ENCODE measurements at places on chromosomes 16 and 17.
A peak's percentile ranks its signal among the peaks of the same experiment; 100 is the strongest.

GRCh38 chr17:77861981-77862645 lies 96.4 kb upstream of the TNRC6C start:
- ATAC-seq = no peak

DNA sequence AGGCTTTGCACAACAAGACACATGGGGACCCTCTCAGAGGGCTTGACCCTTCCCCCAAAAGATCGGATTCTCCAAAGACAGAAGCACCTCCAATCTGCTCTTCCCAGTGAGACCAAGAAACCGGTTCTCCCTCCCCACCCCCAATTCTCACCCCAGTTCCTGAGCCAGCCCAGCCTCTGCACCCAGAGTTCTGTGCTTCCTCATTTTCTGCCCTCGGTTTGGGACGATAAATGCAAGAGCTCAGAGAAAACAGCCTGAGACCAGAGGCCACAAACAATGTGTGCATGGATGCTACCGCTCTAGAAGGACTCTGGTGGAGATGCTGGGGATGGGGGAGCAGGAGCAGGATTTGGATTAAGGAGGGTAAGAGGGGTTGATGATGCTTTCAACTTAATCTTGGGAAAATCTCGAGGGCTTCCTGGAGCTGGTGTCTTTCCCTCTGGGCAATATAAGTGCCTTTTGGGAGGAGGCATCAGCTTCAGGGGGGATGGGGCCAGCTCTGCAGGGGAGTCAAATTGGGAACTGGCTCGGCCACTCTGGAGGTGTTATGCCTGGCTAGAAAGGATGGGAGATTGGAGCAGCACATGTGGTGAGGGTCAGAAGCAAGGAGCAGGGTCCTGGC lies 6.0 kb downstream of the KRT15 start:
- no peak for ATAC-seq

DNA sequence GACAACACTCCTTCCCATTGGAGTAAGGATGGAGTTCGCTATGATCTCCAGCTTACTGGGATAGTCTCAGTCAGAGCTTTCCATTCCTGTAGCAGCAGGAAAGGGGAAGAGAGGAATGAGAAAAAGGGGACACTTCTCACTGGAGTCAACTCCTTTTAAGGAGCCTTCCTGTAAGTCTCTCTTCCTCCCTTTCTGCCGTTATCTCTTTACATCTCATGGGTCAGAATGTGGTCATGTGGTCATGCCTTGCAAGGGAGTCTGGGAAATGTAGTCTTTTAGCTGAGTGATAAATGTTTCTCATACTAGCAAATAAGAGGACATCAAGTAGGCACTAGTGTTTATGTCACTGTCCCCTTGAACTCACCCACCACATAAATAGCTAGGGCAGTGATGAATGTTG lies 227.3 kb downstream of the HAPSTR1 start:
- no peak for ATAC-seq

- no peak for ATAC-seq
Observed at GRCh38 chr16:82846806-82847205, 220.0 kb downstream of the CDH13 start.

- no peak for ATAC-seq
Observed at GRCh38 chr16:61900482-61900881, 135.8 kb downstream of the CDH8 start.

GRCh38 chr17:80105762-80106161 lies 4.4 kb downstream of the GAA start:
- ATAC-seq = no peak

GRCh38 chr17:72426948-72427760 lies 306.3 kb downstream of the SOX9 start:
- 0 out of 3 replicates have a peak, but pooled peaks have one; percentile 4 for ATAC-seq

Measured in SK-N-SH treated with all-trans-retinoic acid at 6 μM for 48 hours (cell line).